NB4 (cell line): ENCODE measurements at places on chromosomes 1 and 21.

DNA sequence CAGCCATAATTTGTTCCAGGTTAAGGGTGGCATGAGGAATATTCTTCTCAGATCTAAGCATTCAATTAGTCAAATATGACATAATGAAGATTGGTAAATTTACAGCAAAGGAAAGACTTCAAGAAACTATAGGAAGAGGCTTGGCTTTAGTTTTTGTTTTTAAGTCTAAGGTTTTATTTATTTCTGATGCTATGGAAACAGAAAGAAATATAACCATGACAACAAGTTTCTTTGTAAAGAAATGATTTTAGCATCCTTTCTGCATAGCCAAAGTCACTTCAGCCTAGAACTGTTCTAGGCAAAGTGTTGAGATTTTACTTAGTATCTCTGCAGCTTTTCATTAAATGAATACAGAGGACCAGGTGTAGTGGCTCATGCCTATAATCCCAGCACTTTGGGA, 27.7 kb downstream of the PEA15 start:
- no peak for DNase-seq

DNA sequence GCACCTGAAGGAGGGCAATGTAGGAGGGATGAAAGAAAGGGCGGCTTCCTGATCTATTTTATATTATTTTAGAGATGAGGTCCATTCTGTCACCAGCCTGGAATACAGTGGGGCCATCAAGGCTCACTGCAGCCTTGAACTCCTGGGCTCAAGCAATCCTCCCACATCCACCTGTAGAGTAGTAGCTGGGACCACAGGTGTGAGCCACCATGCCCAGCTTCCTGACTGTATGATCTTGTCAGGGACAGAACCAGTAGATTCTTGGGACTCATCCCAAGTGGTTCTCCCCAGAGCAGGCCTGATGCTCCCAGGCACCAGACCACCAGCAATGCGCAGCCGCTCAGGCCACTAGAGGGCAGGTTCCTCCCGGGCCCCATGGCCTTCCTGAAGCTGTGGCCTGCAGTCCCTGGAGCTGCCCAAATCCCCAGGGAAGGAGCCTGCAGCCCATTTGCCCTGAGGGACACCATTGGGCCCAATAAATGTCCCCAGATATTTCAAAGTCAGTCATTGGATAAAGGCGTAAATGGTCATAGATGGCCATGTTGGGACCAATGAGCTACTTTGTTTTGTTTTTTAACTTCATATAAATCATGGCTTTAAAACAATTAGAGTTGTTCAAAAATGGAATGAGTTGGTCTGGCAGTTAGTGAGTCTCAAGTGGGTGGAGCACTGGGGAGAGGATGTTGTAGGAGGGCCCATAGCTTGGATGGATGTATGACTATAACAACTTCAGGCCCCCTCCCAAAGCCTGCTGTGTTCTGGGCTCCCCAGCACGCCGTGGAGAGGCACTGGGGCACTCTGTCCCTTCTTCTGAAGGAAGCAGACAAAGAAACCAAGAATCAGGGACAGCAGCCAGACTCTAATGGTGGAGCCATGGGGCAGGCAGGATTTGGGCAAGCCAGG, 44.7 kb upstream of the GOLT1A start:
- peak; percentile 56 for DNase-seq

- no peak for DNase-seq
Measured at GRCh38 chr1:246613096-246613758, 47.0 kb downstream of the CNST start.

- no peak for DNase-seq
Measured at GRCh38 chr21:35381743-35382310, 332.7 kb upstream of the RUNX1 start.

DNA sequence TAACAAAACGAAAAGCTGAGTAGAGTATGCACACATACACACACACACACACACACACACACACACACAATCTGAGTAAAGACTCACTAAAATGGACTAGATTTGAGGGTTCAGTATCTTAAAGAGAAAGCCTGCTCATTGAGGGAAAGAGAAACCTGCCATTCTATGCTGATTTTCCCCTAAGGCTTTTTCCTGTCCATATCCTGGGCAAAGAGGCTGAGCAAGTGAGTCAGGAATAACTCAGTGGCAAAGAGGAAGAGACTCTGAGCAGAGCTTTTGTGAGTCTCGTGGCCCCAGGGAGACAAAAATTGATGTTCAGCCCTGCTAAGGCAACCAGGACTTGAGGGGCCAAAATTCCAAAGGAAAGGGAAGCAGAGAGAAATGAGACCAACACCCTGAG, 37.3 kb upstream of the RUNX1 start:
- no peak for DNase-seq

DNA sequence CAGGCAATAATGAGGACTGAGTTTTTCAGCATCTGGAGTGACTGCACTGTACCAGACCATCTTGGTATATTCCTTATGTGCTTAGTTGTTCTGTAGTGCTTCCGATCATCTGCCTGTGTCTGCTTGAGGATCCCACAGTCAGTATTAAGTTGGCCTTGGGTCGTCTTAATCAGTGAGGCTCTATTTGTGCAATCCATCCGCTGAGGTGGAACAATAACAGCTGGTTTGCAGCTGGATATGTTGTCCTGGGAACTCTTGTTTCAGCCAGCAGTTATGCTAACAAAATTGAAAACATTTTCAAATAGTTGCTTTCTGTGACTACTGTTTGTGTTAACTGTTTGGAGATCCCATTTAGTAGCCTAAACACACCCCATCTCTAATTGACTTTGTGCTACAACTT, 73.7 kb downstream of the LAMC1 start:
- DNase-seq, result no peak

DNA sequence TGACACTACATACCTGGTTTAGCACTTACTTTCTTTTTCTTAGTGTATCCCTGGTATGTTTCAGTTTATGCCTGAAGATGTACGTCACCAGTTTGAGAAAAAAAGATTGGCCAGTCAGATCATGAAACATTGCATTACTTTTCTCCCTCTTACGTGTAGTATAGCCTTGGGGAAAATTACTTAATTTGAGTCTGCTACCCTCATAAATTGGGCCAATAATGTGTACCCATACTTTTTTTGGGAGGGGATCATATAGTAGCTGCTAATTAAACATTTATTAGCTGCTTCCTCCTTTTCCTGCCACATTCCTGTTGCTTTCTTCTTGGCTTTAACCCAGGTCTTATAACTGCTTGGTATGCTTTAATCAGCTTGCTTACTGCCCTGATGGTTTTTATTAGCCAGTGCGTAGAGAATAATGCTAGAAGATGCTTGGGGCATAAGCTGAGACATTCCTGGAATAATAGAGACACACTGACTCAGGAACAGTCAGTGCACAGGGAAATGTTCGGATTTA, 32.1 kb downstream of the RABGAP1L start:
- no peak for DNase-seq

DNA sequence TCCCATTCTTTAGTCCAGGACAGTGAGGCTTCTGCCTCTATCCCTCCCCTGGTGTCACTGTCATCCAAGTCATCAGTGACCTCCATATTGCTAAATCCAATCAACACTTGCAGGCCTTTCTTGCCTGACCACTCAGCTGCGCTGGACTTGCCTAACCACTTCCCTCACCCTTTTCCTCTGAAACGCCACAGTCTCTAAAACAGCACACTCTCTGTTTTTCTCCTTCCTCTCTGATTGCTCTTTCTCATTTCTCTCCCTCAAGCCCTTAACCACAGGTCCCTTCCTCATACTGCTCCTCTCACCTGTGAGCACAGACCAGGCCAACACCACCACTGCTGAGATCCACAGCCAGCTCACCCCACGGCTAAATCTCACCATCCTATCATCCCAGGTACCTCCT, 17.5 kb downstream of the TAL1 start:
- DNase-seq, result no peak

- no peak for DNase-seq
Measured at GRCh38 chr1:205672970-205673369, 7.3 kb downstream of the SLC45A3 start.

- DNase-seq, result peak; percentile 65
Measured at GRCh38 chr1:16187748-16188401, 24.6 kb downstream of the ARHGEF19 start.

GRCh38 chr1:232876506-232877364, 71.5 kb downstream of the MAP10 start:
- DNase-seq, result no peak

GRCh38 chr1:17837233-17838030, 82.3 kb downstream of the ACTL8 start:
- DNase-seq, result no peak

DNA sequence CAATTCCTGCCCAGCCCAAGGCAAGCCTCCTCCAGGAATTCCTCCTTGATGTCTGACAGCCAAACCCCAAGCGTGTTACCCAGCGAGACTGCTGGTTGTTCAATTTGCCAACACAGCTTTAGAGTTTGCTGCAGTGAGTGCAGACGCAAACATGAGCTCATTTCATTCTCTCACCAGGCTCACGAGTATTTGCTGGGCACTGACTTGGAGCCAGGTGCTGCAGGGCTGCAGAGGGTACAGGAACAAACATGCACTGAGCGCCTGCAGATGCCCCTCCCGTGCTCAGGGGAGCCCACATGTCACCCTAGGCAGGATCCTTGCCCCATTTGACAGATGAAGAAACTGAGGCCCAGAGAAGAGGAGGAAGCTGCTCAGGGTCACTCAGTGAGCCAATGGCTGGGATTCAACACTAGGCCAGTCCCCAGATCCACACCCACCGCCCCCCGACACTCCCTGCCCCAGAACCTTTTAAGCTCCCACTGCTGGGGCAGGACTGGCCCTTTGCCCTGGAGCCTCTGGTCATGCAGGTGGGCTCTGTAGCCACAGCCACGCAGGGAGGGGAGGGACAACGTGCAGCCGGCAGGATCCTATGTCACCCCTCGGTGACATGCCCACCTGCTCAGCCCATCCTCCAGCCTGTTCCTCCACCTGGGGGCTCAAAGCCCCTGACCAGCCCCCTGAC, 363.7 kb downstream of the MATN1 start:
- DNase-seq, result no peak

DNA sequence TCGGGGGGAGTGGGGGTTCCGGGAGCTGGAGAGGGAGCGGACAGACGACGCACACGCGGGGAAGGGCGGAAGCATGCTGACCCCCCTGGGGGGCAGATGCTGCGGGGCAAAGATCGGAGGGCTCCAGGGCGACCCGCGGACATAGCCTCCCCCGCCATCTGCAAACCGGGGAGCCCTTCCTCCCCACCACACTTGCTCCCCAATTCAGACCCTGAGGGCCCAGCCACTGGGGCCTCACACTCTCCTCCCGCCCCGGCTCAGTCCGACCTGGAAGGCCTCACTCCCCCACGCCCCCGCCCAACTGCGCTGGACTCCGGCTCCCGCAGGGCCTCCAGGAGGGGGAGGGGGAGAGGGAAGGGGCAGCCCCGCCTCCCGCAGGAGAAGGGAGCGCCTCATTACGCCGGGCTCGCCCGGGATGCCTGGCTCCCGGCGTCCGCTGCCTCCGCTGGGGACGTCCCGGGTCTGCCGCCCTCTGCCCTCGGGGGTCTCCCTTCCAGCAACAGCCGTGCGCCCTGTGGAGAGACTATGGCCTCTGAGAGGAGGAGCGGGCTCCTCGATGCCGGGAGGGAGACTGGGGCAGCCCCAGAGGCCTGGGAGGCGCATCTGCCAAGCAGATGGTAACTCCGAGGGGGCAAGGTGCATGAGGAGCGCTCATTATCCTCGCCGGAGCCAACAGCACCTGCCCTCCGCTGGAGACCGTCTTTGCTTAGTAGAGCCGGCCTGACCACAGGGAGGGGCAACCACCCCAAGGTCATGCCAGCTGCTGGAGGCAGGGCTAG, 636 bp upstream of the CAMK2N1 start:
- no peak for DNase-seq

DNA sequence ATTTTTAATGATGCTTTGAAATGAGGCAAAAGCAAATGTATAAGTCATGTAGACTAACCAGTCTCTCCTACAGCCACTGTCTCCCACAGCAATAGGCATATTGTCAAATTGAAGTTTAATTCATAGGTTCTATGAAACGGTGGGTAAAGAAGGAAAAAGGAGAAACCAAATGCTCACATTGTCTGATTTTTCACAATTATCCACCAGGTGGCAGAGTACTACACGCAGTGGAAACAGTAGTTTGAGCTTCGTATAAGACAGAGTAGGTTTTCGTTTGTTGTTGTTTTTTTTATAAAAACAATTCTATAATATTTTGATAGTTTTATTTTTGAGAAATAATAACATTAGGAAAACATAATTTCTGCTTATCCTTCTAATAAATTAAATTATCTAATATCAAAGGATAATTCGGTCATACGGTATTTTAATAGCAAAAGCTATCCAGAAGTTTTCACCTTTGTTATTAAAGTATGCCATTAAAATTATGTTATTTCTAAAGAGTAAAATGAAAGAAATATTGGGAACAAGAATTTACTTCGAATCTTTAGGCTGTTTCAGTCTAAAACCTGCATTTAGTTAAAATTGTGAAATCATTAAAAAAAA, 39.1 kb downstream of the TYW3 start:
- peak; percentile 48 for DNase-seq

GRCh38 chr1:96825231-96825630, 103.6 kb downstream of the PTBP2 start:
- DNase-seq, result no peak

DNA sequence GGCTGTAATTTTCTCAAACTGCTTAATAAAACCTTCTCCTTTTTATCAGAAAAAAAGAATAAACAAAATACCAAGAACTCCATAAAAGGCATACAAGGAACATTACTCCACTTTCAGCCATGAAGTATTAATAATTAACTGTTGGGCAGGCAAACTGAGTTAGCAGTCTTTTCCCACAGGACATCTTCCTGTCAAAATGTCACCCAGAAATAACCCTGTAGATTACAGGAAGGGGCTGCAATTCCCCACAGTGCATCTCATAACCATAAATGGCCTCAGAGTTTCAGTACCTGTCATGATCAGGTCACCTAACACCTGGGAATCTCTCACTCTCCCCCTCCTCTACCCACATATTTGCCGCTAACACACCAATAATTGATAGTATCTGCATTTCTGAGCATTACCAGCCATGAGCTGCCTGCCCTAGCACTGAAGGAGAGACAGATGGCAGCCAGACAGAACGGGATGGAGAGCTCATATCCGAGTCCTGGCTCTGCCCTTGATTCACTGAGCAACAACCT, 475.0 kb downstream of the SMYD3 start:
- no peak for DNase-seq

GRCh38 chr1:151061704-151062103, 1.5 kb downstream of the MLLT11 start:
- DNase-seq, result no peak

- DNase-seq, result peak; percentile 18
Measured at GRCh38 chr1:77282866-77283539, 1.2 kb downstream of the AK5 start.

DNA sequence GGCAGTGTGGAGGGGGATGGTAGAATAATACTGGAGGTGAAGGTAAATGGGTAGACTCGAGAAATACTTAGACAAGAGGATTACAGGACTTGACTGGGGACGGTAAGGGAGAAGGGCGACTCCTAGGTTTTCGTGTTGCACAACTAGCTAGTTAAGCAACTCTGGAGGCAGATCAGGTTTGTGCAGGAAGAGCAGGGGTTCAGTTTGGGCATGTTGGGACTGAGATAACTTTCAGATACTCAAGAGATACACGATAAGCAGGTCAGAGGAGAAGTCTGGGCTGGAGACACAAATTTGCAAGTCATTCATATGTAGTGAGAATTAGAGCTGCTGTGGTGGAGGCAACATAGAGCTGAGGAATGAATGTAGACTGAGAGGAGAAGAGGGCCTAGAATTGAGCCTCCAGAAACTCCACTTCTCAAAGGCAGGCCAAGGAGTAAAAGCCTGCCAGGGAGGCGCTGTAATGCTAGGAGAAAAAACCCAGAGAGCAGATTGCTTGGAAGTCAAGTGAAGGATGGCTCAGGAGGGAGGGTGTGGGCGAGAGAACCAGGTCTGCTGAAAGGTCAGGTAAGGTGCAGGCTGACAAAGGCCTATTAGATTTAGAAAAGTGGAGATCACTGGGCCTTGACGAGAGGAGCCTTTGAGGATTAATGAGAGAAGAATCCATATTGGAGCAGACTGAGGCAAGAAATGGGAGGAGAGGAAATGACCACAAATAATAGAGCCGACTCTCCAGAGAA, 20.8 kb downstream of the MAB21L3 start:
- DNase-seq, result peak; percentile 69
